ENCODE measurements at places on chromosomes 5 and 9.
A peak's percentile ranks its signal among the peaks of the same experiment; 100 is the strongest.

DNA sequence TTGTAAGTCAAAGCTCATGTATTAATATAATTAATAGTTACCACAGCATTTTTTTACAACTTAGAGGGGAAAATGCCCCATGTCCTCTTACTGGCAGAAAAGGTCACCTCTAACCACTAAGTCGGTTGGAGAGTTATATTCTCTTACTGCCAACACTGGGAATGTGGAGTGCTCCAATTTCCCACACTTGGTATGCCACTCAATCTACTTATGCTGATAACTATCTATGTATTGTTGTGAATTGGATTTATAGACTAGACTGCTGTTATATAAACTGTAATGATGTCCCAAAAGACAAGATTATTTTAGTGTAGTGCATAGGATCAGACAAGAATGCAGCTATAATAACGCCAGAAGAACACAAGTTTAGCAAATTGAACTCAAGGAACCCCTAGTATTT, 2385.2 kb upstream of the C9orf72 start:
- DNase-seq, result no peak

GRCh38 chr9:116940614-116941215, 253.6 kb downstream of the TRIM32 start:
- DNase-seq, result no peak

GRCh38 chr5:112417931-112418658, 982 bp downstream of the EPB41L4A start:
- DNase-seq, result peak; percentile 57

GRCh38 chr5:78603636-78604175, 44.9 kb downstream of the LHFPL2 start:
- no peak for DNase-seq

GRCh38 chr9:32579706-32580331, 6.9 kb upstream of the NDUFB6 start:
- DNase-seq, result peak; percentile 83

DNA sequence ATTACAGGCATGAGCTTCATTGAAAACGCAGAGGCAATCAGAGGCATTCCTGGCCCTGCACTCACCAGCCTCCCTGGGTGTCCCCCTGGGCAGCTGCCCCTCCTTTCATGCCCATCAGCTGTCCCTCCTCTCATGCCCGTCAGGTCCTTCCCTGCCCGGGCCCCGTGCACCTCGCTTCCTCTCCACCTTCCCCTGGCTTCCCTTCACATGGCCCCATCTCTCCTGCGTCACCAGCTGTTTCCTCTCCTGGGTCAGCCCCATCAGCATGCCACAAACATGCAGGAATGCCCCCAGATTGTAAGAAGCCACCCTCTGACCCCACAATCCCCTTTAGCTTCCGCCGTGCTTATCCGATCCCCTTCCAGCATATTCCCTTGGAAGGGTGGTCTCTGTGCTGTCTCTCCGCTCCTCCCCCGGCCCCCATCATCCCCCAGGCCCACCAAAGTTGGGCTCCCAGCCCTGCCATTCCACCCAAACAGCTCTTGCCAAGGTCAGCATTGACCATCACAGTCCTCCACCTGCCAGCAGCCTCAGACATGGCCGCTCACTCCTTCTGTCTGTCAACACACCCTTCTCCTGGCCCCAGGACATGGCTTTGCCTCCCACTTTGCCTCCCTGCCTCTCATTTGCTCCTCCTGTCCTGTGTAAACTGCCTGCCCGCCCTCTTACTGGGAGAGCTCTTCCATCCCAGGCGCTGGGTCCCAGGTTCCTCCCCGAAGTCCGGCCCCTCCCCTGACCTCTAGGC, 98.6 kb upstream of the IER5L start:
- no peak for DNase-seq

Data from CD4-positive, alpha-beta T cell treated with Interleukin-15 for 4 hours (primary cell).